ENCODE measurements at places on chromosomes 11 and 22. TPM values are rescaled to one million over a fixed set of nuclear protein-coding genes. Genes with fewer than 3 reads are reported as not detected.

DNA sequence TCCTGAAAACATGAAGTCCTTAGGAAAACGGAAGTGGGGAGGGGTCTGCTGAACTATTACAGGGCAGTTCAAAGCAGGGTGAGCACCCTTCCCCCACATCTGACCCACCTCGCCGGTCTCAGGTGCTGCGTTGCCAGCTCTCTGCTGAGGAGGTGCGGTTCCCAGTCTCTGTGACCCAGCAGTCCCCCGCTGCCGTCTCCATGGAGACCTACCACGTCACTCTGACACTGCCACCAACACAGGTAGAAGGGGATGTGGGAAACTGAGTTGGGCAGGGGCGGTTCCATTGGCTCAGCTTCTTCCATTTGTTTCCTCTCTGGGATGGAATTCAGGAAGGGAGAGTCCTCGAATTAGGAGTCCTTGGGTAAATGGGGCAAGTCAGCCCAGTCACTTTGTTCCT, 3.3 kb downstream of the C2CD2L start:
- DNase-seq, result no peak

Gene TRIM48
- not detected for total RNA-seq

- DNase-seq, result no peak
Measured at GRCh38 chr11:78768345-78768744, 193.7 kb upstream of the NARS2 start.

Gene MPEG1
- 5.7 TPM for total RNA-seq

Gene OR5A2
- not detected for total RNA-seq

Gene NAALAD2
- 0.25 TPM for total RNA-seq
